ENCODE measurements at places on chromosomes 12 and 14.

DNA sequence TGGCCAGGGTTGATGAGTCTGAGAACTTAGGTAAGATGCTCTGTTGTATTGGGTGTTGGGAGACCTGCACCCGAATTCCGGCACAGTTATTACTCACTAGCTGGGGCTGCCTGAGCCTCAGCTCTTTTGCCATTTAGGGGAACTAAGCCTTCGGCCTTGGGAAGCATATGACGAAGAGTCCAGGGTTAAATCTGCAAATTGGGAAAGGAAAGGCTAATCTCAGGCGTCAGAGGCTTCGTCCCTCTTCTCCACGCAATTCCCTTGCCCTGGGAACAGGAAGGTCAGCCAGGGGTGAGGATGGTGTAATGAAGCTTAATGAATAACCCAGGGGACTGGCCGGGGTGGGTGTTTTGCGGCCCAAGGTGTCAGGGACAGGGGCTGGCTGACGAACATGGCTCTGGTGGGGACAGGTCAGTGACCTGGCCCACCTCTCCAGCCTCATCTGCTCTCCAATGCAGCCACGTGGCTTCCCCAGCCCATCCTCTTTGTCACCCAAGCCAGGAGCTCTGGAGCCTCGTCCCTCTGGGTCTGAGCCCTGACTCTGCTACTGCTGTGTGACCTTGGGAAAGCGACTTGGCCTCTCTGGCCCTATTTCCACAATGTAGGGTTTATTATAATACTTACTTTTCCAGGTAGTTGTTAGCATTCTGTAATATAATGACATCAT lies 3.8 kb upstream of the SDSL start:
- DNase-seq = no peak

- no peak for DNase-seq
Observed at GRCh38 chr12:66584673-66585072, 94.2 kb downstream of the GRIP1 start.

- DNase-seq = no peak
Observed at GRCh38 chr12:2240984-2241383, 188.2 kb downstream of the CACNA1C start.

DNA sequence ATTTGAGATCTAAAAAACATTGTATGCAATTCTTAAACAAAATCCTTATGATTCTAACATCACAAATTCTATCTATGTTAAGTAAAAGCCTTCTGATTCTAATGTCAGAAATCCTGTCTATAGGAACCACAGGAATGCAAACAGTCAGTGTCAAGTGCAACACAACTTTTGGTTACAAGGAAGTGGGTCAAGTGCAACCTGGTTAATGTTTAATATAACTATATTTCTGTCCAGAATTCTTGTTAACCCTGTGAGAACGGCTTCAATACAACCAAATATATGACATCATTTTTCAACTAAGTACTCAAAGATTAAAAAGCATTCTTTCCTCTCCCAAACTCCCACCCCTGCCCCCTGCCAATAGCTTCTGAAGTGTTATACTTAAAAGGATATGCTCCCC lies 107.9 kb upstream of the PLEKHA5 start:
- no peak for DNase-seq

DNA sequence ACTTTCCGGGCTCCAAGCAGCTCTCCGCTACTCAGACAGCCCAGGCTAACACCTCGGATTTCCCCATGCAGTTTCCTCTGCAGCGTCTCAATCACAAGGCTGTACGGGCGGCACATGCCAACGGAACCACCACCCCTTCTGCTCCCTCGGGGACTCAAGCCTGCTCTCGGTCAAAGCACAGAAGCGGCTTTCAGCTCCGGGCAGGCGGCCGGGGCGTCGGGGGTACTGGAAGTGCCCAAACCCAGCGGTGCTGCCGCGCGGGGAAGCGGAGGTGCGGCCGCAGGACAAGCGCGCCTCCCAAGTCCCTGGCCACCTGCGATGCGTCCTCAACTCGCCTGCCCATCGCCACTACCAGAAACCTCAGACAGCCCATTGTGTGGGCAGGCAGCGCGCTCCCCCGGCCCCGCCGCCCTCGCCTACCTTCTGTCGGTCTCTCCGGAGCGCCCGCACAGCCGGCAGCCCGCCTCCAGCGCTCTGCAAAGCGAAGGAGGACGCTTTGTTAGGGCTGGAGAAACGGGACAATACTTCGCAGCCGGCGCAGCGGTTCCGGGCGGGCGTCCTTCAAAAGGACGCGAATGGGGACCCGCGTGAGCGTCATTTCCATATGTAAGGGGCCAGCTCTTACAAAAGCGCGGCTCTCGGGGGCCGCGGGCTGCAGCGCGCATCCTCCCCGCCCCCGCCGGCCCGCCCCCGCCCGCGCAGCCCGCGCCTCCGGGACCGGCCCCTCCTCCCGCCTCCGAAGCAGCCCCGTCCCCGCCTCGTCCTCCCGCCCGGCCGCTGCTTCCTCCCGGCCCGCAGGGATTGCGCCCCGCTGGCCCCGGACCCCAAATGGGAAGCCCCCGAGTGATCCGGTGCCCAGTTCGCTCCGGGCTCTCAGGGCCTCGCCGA lies 674 bp downstream of the NIN start:
- DNase-seq = no peak

- no peak for DNase-seq
Observed at GRCh38 chr12:119406308-119406707, 71.8 kb downstream of the CCDC60 start.
